Erythroblast (primary cell): ENCODE measurements at places on chromosomes 2 and 18.

DNA sequence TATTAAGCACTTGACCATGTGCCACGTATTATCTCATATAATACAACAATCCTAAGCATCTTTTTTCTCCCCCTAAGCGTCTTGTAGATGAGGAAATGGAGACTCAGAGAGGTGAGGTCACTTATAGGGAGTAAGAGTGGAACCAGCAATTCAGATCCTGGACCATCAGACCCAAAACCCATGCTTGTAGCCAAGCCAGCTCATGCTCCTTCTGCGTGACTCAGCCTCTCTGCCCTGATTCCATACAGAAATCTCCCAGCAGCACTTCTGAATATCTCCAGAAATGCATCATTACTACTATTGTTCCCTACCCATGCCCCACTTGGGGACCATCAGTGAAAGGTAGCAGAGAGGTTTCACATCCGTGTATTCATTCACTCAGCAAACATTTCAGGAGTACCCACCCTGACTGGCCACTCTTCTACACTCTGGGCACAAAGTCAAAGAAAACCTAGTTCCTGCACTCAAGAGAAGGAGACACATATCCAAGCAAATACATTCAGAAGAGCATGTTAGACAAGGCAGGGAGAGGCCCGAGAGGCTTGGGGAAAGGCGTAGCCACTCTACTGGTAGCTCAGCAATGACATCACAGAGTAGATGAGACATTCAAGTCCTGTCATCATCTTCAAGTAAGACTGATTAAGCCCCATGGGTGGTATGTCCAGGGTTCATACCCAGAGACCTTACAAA lies 141.9 kb downstream of the MTCL1 start:
- DNase-seq, result no peak

DNA sequence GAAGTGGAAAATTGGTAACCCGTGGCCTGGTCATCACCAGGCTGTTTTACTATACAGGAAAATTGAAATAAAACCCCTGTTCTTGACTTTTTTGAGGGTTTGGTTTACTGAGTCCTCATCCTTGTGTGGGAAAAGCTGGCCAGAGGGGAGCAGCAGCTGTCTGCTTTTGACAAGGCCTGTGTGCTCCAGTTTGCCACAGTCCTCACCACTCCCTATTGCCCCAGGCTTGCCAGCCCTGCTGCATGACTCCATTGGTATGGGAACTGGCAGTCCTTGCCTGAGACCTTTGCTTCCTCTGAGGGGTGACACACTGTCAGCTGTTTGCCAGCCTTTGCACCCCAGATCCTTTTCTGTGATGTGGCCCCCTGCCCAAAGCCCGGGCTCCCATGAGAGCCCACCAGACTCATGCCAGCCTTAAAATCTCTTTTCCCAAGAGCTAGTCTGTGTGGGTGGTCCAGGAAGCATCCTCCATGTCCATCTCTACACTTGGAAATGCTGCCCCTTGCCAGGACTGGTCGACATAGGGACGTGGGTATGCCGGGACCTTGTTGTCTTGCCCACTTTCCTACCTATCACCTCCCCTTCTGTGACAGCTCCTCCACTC lies 39.0 kb downstream of the GLI2 start:
- no peak for DNase-seq

GRCh38 chr2:147589127-147589526 lies 255.7 kb upstream of the ACVR2A start:
- no peak for DNase-seq

DNA sequence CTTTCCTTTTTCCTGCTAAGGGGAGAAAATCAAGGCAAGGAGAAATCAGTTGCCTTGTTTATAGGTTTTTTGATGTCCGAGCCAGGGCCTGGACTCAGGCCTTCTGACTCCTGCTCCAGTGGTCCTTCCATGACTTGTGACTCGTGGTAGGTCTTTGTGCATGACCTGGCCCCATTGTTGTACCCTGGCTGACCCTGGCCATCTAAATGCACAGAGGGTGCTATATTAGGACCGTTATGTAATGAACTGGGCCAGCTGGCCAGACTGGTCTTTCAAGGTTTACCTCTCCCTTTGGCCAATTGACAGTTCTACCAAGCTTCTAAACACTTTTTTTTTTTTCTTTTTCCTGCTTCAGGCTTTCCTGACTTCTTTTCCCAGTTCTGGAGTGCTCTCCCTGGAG lies 81.1 kb downstream of the SETBP1 start:
- DNase-seq, result no peak

GRCh38 chr2:33381301-33381858 lies 95.1 kb upstream of the RASGRP3 start:
- DNase-seq, result no peak

DNA sequence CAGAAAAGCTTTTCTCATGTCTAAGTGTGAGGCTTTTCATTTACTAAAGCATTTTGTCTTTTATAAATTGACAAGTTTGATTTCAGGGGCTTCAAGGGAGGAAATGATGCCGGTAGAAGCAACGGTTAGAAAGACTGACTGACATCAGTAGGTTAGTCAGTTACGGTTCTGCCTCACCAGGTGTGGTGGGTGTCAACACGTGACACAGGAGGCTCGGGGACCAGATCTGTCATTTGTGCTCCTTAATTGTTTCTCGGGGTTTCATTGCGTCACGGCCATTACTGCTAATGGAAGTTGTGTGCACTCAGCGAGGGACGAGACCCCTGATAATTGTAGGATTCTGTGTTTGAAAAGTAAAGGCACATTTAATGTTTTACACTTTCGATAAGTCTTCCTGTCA lies 18.9 kb upstream of the PTPRM start:
- DNase-seq, result no peak

- no peak for DNase-seq
Measured at GRCh38 chr2:7071916-7072556, 154.8 kb downstream of the RNF144A start.

GRCh38 chr18:71529703-71530303 lies 1014.3 kb downstream of the CBLN2 start:
- DNase-seq, result no peak

- DNase-seq, result no peak
Measured at GRCh38 chr2:197356136-197356535, 45.6 kb upstream of the ANKRD44 start.

DNA sequence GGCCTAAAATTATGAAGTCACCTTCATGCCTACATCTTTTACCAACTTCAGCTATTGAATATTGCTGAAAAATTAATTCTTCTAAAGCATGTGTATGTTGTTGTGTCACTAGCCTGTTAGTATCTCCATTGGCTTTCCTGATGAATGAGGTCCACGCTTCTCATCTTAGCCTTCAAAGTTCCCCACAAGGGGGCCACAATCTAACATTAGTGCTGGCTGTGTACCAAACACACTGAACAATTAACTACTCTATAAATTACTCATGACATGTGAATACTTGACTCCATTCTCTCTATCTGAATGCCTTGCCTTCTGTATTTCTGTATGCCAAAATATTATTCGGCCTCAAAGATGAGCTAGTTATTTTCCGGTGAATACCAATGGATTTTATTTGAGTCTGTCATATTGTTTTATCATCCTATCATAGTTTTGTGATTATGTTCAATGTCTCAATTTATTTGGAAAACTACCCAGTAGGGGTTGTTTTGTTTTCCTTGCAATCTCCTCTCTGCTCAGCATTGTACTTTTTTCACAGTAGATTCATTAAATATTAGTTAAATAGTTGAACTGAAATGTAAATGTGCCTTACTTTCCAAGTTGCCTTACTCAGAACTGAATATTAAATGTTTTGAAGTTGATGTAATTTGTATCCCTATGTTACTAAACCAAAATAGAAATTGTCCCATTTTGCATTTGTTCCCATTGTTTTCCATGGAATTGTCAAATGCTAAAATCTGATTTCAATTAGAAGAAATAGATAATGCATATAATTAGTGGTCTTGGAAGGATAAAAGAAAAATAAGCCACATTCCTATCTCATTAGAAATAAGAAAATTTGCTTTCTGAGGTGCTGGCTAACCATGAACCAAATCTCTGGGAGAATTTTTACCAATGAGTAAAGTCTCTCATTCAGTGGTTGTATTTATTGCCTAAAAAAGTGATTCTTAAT lies 208.4 kb upstream of the COL3A1 start:
- no peak for DNase-seq

DNA sequence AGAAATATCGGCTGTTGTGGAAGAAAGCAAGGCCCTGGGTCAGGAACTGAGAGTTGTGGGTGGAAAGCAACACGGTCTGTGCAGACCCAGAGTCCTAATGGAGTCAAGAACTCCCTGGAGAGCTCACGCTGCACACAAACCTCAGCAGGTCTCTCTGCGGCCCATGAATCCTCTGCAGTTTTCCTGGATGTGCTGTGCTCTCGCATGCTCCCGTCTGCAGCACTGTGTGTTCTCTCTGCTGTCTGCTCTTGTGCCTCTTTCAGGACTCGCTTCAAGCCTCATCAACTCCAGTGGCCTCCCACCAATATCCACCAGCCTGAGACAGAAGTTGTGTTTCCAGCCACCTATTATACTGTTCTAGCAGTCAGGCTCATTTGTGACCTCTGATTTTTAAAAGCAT lies 24.3 kb downstream of the RNU4ATAC start:
- peak; percentile 39 for DNase-seq

DNA sequence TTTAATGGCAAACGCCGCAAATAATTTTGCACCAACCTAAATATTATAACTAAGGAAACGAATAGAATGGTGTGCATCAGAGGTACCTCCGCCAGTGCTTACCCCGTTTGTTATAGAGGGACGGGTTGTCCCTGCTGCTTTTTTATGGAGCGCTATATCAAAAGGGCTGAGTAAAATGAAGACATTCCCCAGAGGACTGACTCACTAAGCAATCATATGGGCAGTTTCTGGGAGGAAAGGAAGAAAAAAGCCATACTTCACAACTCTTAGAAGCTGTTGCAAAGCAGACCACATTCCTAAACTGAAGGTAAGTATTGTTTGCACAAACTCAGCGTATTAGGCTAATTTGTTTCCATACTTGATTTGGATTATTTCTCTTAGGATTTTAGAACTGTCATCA lies 12.9 kb downstream of the ID2 start:
- DNase-seq, result no peak

- DNase-seq, result no peak
Measured at GRCh38 chr2:72826156-72826477, 284 bp upstream of the EXOC6B start.

DNA sequence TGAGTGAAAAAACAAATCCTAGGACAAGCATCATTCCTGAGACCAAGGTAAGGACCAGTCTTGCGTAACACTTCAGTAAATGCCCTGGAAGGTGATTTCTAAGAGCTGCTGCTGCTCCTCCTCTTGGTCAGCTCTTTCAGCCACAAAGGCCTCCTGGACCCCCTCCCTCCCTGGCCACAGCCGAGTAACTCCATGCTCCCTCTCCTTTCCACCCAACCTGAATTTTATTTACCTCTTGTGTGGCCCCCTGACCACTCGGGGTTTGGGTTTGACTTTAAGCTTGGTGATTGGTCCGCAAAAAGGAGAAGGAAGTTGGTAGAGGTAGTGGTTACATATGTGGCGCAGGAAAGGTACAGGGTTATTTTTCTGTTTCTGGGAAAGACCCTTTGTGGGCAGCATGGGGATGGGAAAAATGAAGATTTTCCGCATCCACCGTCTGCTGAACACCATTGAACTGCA lies 9.2 kb downstream of the HTRA2 start:
- no peak for DNase-seq

DNA sequence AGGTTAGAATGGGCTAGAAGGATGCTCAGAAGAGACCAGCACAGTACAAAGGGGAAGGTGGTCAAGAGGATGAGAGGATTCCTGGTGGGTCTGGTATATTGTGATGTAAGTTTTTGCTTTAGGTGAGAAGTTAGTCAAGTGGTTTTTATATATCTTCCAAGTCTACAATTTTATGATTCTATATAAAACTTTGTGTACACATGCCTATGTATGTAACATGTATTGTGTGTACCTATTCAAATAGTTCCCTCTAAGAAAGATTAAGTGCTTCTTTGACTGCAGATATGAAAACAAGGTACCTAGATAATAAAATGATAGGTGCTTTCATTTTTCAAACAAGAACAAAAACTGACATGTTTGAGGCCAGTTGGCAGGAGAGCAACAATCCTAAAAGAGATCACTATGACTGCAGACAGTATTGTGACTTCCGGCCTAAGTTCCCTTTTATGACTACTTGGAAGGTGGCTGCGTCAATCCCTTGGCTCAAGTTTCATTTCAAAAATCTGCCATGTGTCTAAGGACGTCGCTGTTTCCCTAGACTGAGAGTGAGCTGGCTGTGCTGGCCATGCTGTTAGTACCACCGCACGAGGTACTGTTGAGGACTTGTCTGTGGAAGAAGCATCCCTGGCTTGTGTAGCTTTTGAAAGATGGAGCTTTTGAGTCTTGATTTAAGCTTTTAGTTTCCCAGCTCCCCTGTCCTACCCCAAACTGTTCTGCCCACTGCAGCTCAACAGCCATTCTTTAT lies 123.1 kb downstream of the PRPF40A start:
- DNase-seq, result peak; percentile 29

- DNase-seq, result no peak
Measured at GRCh38 chr18:35054401-35054800, 13.2 kb downstream of the MAPRE2 start.

- DNase-seq, result no peak
Measured at GRCh38 chr2:11458753-11459152, 7.2 kb downstream of the E2F6 start.

DNA sequence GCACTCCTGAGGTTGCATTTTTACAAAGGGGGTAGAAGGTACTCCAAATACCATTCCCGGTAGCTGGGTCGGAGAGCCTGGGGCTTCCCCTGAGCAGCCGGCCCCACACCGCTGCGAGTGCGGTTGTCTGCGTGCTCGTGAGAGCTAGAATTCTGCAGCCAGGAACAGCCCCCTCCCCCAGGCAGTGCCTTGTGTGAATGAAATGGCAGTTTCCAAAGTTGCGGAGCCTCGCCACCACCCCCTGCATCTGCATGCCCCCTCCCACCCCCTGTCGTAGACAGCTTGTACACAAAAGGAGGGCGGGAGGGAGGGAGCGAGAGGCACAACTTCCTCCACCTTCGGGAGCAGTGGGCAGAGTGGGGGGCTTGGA lies 1.1 kb downstream of the MYCN start:
- DNase-seq, result no peak

- DNase-seq, result no peak
Measured at GRCh38 chr2:187442378-187442777, 5.7 kb downstream of the CALCRL start.

- DNase-seq, result no peak
Measured at GRCh38 chr2:98084151-98084868, 2.7 kb upstream of the VWA3B start.
